ENCODE measurements at places on chromosomes 6 and 20.

DNA sequence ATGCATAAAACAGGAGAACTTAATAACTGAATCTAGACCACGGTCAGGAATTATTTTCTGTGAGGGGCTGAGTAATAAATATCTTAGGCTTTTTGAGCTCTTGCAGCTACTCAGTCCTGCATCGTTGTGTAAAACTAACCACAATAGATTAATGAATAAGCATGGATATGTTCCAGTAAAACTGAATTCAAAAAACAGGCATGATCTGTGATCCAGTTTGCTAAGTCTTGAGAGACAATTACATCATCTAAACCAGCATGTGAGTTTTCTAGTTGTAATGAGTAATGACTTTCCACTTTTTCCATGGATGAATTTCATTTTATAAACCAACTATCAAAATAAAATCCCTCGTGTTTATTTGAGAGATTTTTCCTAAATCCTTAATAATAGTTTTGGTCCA lies 336.8 kb downstream of the RFPL4B start:
- no peak for DNase-seq

DNA sequence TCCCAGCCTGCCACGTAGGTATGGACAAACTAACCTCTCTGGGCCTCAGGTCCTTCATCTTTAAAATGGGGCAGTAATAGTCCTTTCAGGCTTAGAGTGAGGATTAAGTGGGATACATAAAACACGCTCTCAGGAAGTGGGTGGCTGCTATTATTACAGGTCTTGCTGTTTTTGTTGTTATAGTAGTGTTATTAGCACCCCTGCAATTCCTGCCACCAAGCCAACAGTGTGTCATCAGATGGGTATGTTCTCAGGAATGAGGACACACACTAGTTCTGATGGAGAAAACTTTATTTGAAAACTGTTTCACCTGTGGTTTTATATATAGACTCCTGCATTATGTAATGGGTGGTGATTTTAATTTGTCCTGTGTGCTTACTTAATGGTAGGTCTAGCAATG lies 131.7 kb downstream of the LRRC1 start:
- DNase-seq = no peak

DNA sequence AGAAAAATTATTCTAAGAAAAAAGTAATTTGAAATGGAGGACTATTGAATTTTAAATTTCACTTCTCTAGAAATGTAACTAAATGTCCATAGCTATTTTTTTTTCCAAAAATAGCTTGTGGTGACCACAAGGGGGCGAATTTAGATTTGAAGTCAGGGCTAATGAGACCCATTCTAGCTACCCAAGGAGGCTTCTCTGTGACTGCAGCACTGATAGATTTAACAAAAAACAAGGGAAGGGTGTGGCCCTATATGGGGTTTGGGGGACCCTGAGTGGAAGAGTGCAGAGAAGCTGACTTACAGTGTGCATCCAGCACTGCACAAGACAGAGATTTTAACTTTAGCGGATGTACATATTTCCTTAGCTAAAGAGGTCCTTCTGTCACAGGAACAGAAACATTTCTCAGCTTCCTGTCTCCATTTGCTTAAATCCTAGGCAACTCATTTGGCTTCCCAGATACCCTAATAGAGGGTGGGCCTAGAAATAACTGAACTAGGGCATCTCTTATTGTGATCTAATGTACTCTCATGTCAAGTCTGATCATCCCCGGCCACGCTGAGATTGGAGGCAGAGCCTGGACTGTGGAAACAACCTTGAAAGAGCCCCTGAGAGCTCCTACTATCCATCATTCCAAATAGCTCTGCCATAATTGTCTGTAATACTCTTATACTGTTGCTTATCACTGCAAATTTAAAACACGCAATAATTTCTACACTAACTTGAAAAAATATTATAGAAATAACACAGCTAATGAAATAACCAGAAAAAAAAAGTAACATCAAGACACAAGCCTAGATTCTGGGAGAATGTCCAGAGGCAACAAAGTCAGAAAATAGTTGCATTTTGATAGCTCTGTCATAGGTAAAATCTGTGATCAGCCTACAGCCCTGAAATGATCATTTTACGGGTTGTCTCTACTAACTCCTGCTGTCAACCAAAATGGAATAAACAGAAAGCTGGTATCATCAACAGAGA lies 93.6 kb downstream of the SNAP91 start:
- no peak for DNase-seq

- DNase-seq = no peak
Observed at GRCh38 chr6:34324738-34325444, 67.6 kb downstream of the NUDT3 start.

GRCh38 chr6:33634161-33634727 lies 13.1 kb downstream of the ITPR3 start:
- DNase-seq = no peak

- DNase-seq = no peak
Observed at GRCh38 chr6:44052419-44053023, 74.7 kb downstream of the MRPL14 start.
